Glutamatergic neuron (in vitro differentiated cells): ENCODE measurements at places on chromosomes 11 and 22.

GRCh38 chr11:57762235-57762861 is 746 bp downstream of the CTNND1 start:
- DNase-seq = peak; percentile 26

DNA sequence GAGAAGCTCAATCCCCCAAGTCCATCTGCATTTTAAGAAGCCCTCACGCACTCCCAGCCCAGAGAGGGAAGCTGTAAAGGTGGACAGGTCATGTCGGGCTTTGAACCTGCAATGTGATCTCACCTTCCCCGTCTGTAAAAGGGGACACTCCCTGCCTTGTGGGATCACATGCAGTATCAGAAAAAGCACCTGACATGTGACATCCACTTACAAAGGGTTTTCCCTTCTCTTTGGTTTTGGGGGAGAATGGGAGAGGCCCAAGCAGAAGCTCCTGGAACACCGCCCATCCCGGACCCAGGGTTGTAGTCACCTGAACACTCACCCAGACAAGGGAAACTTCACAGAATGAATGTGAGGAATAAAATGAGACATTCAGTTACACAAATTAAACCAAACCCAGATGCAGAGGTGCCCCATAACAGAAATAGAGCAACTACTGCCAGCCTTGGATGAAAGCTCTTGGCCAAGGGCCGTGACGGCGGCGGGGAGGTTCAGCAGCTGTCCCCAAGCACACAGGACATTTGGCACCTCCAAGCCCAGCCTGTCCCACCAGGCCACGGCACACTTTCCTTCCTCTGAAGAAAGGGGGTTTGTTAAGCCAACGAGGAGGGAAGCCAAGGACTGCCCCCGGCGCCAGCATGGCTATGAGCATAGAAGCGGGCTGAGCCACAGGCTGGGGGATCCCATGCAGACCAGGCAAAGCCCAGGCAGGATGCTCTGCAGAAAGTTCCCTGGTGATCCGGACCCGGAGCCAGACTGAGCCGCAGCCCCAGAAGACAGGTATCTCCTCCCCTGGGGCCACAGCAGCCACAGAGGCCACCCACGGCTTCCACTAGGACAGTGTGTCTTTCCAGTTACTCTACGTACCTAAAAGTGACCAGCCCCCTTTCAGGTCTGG is 3.8 kb downstream of the BID start:
- DNase-seq = no peak

DNA sequence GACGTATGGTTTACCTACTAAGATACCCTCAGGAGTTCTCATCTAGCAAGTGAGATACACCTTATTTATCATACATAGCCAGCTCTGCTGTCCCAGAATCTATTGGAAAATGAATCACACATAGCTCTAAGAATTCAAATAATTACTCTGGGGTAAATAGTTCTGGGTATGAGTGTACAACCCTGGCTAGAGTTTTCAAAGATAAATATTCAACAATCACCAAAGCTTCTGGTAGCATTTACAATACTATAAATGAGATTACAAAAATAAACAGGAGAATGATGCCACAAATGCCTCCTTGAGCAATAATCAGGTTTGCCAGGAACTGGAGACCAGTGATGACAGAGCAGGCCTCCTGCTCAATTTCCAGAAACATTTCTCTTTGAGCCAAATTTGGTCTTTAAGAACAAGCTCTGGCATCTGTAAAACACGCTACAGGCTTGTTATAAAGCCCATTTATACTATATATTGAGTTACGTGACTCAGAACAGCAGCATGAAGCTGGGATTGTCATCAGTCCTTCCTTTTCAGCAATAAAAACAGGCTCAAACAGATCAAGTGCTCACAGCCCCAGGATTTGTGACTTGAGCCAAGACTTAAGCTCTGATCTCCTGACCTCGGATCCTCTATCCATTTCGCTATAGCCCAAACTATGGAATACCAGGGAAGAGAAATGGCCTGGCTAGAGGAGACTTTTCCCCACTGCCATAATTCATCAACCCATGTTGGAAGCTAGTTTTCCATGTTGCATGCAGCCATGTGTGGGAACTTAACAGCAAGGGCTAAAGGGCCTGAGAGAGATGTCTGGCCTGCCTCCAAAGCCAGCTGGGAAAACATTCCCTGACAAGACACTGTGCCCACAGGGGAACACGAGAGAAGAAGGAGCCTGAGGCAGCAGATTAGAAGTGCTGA is 19.7 kb downstream of the RAB30 start:
- DNase-seq = no peak

GRCh38 chr22:30650508-30651116 is 15.0 kb downstream of the SLC35E4 start:
- DNase-seq = no peak

DNA sequence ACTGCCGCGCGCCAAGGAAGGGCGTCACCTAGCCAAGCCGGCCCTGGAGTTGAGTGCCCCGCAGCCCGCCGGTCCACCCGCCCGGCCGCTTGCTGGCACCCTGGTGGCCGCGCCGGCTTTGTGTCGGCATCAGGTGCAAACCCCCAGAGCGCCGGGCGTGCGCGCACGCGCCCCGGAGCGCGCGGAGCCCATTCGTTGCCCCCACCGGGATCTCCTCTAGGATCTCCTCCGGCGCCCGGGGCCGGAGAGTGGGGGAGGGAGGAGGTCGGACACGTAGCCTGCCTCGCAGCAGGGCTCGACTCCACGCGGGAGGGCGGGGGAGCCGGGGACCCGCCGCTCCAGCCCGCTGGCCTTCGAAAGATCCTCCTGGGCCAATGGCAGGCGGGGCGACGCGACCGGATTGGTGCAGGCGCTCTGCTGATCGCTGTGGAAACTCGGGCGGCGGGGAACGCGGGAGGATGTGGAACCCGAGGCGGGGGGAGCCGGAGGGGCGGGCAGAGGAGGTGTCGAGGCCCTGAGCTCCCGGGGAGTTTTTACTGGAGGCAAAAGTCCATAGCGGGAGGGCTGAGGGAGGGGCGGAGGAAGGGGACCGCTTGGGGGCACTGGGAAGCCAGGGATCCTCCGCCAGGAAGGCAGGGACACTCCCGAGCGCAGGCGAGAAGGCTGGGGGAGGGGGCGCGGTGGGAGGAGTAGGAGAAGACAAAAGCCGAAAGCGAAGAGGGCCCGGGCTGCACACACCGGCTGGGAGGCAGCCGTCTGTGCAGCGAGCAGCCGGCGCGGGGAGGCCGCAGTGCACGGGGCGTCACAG is at the start of gene FADS2:
TSS of gene FADS2 (plus strand) at position 730 of the 808 bp plus-strand sequence. CDS start 91 bp downstream, outside the sequence.
- DNase-seq = peak; percentile 97

- DNase-seq = no peak
Measured at GRCh38 chr11:94309757-94310156, 5.4 kb downstream of the IZUMO1R start.

GRCh38 chr11:115124786-115125185 is 379.4 kb downstream of the CADM1 start:
- DNase-seq = no peak

DNA sequence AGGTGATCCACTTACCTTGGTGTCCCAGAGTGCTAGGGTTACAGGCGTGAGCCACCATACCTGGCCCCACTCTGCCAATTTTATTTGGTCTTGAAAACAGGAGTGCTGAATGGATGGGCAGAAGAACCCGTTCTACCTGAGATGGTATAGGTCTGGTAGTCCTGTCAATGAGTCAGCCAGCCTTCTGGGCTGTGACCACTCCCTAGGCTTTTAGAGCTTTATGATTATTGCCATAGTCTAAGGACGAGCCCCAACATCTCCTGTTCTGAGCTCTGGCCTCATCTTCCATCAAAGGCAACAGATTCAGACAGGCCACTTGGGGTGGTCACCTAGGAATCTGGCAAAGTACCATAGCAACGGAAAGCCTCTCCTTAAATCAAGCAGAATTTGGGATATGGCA is 11.5 kb downstream of the ZDHHC5 start:
- no peak for DNase-seq

- peak; percentile 57 for DNase-seq
Measured at GRCh38 chr22:19105867-19106802, 16.1 kb downstream of the DGCR2 start.
